Fibroblast of skin of left quadriceps (primary cell): ENCODE measurements at places on chromosomes 3 and 15.

DNA sequence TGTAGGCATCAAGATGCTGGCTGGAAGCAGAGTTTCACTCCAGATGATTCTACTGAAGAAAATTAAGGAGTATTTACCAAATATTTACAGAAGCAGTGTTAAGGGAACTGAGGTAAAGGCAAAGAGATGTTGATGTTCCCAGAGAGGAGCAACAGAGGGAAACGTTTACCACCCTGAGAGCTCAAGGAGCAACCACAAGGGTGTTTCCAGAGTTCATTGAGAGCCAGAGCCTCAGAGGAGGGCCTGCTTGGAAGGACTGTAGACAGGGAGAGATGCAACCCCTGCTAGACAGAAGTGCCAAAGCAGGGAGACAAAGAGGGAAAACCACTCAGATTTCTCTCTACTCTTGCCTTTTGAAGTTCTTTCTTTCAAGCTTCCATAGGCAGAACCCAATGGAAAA is 474.5 kb downstream of the RBMS3 start:
- DNase-seq: no peak

- DNase-seq: no peak
Measured at GRCh38 chr3:15538345-15538744, 16.8 kb upstream of the COLQ start.

GRCh38 chr15:48394970-48395369 is 63.7 kb downstream of the DUT start:
- no peak for DNase-seq

DNA sequence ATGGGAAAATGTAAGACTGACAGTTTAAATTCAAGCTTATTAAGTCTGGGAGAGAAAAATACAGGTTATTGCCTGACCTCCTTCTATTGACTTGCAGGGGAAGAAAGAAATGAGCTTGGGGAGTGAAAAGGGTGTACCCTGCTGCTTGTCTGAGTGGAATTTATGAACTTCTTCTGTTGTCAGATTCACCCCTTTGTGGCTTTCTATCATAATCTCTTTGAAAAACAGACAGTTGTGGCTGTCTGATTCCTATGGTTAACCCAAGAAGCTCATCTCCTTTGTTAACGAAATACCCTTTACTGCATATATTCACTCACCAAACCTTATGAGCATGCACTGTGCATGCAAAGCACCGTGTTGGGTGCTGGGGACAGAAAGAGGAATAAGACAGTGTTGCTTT is 22.5 kb downstream of the GPD1L start:
- DNase-seq: no peak

DNA sequence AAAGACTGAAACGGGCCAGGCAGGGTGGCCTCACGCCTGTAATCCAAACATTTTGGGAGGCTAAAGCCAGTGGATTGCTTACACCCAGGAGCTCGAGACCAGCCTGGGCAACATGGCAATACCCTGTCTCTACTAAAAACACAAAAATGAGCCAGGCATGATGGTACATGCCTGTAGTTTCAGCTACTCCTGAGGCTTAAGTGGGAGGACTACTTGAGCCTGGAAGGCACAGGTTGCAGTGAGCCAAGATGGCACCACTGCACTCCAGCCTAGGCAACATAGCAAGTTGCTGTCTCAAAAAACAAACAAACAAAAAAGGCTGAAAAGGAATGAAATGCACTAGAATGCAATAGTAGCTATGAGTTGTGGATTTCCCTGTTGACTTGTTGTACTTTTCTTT is 94.7 kb downstream of the STAG1 start:
- DNase-seq: no peak

GRCh38 chr15:80159811-80160569 is 7.2 kb downstream of the FAH start:
- no peak for DNase-seq

DNA sequence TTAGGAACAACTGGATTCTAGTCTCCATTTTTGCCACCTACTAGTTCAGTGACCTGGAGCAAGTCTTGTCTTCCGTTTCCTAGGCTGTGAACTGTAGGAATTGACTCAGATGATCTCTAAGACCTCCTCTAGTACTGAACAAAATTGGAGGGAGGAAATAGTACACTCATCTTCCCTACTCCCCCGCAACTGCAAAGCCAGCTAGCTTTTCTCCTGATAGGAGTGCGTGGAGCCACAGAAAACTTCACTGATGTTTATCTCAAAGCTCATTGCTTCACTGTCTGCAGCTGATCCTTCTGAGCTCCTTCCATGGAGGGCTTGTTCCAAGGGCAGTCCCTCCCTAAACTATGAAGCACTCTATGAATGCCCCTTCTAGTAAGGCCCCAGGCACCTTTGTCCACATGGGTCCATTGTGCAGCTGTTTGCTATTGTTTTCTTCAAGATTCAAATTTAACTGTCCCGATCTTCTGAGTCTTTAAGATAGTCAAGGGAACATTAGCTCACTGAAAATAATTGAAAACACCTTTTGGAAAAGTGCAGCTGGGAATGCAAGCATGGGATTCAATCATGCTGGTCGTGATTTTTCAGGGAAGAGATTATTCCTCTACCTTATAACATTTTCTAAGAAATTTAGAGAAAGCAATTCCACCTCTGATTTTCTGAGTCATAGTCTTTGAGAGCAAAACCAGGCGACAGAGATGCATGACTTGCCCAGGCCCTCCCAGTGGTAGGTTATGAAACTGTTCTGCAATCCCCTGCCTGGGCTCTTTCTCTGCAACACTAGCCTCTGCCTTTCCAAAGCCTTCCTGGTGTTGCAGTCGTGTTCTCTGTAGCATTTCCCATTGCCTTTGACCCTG is 24.3 kb downstream of the FILIP1L start:
- DNase-seq: no peak

GRCh38 chr3:136353461-136353860 is 103.3 kb downstream of the PCCB start:
- no peak for DNase-seq

DNA sequence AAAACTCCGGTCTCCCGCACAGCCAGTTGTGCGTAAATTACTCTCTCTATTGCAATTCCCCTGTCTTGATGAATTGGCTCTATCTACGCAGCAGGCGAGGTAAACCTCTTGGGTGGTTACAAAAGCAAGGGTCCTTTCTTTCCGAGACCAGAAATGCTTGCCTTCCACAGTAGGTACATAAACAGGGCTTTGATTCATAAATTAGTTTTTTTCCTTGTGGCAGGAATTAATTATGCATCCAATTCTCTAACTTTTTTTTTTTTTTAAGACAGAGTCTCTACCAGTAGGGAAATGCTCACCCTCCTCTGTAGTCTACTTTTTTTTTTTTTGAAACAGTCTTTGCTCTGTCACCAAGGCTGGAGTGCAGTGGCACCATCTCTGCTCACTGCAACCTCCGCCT is 16.3 kb downstream of the CD80 start:
- DNase-seq: no peak

GRCh38 chr15:74857082-74857655 is 14.2 kb upstream of the ULK3 start:
- DNase-seq: no peak

- no peak for DNase-seq
Measured at GRCh38 chr3:53170325-53171063, 9.5 kb downstream of the PRKCD start.

- DNase-seq: peak; percentile 66
Measured at GRCh38 chr15:79673416-79674123, 223.2 kb downstream of the MTHFS start.

DNA sequence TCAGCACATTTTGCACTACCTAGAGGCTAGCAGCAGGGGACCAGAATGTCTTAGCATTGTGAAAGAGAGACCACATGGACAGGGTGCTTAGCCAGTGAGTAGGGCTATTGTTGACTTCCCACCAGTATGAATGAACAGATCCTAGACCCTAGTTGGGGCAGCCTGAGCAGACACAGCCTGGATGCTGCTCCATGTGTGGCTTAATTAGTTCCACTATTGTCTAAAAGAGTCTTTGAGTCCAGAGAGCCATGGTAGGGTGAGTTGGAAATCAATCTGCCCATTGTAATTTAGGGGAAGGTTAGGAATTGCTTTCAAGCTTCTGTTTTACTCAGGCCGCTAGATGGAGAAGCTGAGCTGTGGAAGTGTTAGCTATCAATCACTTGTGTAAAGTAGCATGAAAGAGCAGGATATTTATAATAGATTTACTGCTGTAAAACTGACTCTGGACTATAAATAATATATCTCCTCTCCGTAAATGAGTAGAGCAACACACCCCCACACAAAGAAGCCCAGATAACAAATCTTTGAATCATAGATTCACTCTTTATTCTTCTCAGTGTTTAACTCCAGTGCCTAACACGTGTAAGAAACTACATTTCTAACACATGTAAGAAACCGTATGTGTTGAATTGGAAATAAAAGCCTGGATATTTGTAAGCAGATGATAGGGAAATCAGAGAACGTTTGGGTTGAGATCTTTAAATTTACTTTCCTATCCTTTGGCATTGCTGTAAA is 4.1 kb upstream of the GCSAM start:
- no peak for DNase-seq

DNA sequence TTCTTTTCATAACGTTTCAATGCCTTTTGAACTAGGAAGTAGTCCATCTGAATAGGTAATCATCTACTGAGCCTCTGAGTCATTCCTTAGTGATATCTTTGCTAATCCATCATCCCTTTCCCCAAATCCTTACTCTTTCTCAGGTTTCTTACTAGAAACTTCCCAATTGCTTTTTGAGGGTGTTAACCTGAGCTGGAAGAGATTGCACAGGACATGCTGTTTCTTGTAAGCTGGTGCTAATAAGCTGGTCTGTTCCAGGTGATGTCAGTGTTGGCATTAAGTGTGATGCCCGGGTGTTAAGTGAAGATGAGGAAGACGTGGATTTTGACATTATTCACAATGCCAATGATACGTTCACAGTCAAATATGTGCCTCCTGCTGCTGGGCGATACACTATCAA is 101.0 kb downstream of the DNASE1L3 start:
- no peak for DNase-seq

GRCh38 chr3:186998937-186999368 is 68.6 kb downstream of the ST6GAL1 start:
- no peak for DNase-seq

DNA sequence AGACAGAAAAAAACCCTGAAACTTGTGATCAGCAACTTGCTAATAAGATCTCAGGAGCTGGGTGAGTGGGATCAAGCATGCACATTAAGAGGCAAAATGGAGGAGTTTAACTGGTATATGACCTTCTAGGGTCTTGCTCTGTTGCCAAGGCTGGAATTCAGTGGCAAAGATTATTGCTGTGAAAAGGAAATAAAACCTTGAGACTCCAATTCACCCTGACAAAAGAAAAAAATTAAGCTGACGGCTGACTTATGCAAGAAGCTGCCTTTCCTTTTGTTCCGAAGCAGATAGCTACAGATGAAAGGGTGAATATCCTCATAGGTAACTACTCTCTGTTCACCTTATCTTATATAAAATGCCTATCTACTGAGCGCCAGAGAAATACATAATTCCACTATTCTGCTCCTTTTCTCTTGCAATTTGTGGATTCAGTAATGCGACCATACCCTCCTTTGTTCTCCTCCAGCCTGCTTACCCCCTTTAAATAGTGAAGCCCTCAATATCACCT is 68.9 kb downstream of the HERC1 start:
- DNase-seq: no peak
